ENCODE measurements at places on chromosomes 4 and X. TPM values are rescaled to one million over a fixed set of nuclear protein-coding genes. Genes with fewer than 3 reads are reported as not detected.

GRCh38 chrX:108362026-108362425 is 76.2 kb downstream of the COL4A6 start:
- DNase-seq, result no peak

GRCh38 chr4:158809611-158810486 is 41.0 kb downstream of the FNIP2 start:
- peak; percentile 25 for DNase-seq

DNA sequence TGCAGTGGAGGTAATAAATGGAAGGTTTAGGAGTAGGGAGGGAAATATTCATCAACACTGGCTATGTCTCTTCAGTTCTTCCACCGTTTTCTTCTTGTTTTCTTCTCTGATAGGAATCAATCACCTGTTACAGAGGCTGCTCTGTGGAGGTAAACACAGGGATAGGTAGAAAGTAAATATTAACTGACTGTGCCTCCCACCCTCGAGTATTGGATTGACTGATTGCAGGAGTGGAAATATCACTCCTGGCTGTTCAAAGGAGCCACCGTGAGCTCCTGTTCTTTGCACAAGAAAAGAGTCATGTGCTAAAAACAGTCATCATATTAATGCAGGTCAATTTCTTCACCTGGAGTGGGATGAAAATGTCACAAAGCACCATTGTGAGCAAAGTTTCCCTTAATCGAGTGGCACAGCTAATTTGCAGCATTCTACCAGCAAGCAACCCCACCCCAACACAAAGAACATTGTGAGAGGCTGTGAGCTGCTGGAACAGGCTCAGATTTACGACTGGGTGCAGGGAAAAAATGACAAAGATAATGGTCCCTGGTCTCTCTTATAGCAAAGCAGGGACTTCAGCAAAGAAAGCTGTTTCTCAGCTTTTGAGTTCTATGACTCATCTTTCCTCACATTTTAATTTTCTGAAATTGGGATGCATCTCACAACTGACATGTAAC is 113.7 kb upstream of the TSPAN5 start:
- DNase-seq, result no peak

- no peak for DNase-seq
Measured at GRCh38 chrX:115535844-115536243, 25.1 kb upstream of the PLS3 start.

Gene ASB11
- not detected for total RNA-seq

Gene PJA1
- total RNA-seq, result 21.5 TPM

GRCh38 chr4:112895811-112896608 is 153.4 kb upstream of the ANK2 start:
- DNase-seq, result no peak

Gene SNX12
- total RNA-seq, result 101 TPM

- DNase-seq, result no peak
Measured at GRCh38 chr4:41192136-41192535, 22.2 kb downstream of the APBB2 start.

- no peak for DNase-seq
Measured at GRCh38 chrX:50002067-50002714, 79.8 kb downstream of the CLCN5 start.

GRCh38 chr4:22607382-22607781 is 85.4 kb upstream of the GBA3 start:
- peak; percentile 62 for DNase-seq

DNA sequence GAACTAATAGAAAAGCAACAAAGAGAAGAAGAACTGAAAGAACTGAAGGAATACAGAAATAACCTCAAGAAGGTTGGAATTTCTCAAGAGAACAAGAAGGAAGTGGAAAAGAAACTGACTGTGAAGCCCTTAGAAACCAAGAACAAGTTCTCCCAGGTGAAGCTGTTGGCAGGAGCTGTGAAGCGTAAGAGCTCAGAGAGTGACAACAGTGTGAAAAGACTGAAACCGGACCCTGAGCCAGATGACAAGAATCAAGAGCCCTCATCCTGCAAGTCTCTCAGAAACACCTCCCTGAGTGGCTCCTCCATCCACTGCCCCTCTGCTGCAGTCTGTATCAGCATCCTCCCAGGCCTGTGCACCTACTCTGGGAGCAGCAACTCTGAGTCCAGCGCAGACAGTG is 8.4 kb upstream of the FHDC1 start:
- no peak for DNase-seq

GRCh38 chrX:37818031-37818430 is 29.3 kb downstream of the DYNLT3 start:
- DNase-seq, result no peak

DNA sequence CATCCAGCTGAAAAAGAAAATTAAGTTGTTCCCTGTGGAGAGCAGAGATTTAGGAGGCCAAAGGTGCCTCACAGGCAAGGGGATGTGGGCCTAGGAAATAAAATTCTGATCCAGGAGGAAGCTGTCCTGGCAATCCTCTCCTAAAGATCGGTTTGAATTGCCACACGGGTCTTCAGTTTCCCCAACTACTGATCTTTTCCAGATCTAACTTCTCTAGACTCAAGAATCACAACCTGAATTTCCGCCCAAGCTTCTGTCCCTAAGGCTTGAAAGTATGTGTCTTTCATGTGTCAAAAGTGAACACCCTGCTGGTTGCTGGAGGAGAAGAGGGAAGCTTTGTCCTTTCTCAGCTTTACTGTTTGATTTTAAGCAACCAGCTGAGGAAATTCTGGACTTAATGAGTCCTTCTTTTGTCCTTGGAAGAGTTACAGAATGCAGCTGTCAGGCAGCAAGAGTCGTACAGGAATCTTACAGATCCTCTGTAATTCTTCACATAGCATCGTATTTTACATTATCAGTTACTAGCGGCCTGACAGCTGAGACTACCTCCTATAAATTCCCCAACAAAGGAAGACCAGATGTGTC is 93.8 kb downstream of the INPP4B start:
- no peak for DNase-seq

GRCh38 chr4:101621120-101621519 is 169.4 kb upstream of the BANK1 start:
- no peak for DNase-seq

- no peak for DNase-seq
Measured at GRCh38 chrX:21655901-21656586, 2.1 kb downstream of the KLHL34 start.

DNA sequence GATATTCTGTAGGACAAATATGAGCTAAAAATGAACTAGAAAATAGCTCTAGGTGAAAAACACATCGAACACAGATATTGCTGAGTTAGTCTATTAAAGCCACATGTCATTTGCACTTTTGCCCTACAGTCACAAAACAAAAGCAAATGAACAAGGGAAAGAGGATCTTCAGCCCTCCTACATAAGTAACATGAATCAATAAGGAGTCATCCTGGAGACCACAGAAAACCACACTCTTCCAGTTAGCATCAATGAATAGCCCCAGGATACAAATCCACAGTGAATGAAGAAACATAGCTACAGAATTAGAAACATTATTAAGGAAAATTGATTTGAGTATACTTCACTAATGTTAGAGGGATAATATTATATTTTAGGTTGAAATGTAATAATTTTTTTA is 311.4 kb downstream of the MAPK10 start:
- DNase-seq, result no peak

Gene HAUS3
- 12.4 TPM for total RNA-seq

Gene ABCB7
- 23.2 TPM for total RNA-seq

- no peak for DNase-seq
Measured at GRCh38 chr4:109429545-109429944, 4.1 kb upstream of the SEC24B start.

Data from adrenal gland (tissue), 19 donors.